GM13977 (cell line): ENCODE measurements at places on chromosomes 13 and 19.

DNA sequence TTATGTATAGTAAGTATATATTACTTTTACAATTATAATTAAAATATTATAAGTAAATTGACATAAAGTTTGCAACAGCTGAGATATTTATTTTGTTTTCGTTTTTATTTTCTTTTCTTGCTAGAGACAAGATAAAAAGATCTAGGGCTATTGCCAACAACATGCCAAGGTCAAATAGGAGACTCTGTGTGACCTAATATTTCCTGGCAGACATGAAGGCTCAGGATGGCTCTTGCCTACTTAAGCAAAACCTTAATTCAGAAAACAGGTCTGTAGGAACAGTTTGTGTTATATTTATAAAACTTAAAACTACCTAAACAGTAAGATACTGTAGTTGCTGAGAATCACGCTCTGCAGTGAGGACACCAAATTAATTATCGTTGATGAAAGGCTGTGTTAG lies 145.2 kb downstream of the RFC3 start:
- no peak for DNase-seq

- DNase-seq, result no peak
Observed at GRCh38 chr19:6692027-6692426, 22.1 kb upstream of the TNFSF14 start.

GRCh38 chr13:29763436-29764180 lies 86.8 kb downstream of the UBL3 start:
- no peak for DNase-seq

DNA sequence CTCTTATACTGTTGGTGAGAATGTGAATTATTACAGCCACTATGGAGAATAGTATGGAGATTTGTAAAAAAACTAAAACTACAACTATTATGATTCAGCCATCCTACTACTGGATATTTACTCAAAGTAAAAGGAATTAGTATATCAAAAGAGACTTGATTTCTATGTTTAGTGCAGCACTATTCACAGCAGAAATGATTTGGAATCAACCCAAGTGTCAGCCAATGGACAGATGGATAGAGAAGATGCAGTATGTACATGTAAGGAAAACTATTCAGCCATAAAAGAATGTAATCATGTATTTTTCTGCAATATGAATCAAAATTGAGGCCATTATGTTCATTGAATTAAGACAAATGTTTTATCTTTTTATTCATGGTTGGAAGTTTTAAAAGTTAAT lies 1705.5 kb downstream of the SLITRK1 start:
- no peak for DNase-seq

GRCh38 chr13:63124863-63125262 lies 1709.2 kb upstream of the PCDH20 start:
- no peak for DNase-seq

DNA sequence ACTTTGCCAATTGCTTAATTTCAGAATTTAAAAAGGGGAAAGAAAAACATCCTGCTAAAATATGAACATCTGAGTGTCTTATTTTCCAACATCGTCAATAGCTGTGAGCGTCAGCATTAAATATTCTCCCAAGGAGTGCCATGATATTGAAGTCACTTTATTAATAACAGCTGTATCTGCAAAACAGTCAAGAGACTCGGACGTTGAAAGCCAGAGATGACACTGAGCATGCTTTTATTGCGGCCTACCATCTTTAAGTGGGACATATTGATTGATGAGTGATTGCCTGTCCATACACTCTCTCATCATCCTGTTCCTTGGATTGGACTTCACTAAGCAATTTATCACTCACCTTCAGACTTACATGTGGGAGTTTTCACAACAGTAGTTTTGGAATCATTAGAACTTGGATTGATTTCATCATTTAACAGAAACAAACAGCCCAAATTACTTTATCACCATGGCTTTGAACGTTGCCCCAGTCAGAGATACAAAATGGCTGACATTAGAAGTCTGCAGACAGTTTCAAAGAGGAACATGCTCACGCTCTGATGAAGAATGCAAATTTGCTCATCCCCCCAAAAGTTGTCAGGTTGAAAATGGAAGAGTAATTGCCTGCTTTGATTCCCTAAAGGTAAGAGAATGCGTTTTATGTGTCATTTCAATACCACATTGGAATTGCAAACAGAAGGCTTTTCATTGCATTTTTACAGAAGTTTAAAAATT lies 53.8 kb downstream of the MBNL2 start:
- DNase-seq, result no peak

- DNase-seq, result peak; percentile 85
Observed at GRCh38 chr19:50639121-50640112, at the start of gene SYT3. TSS of gene SYT3 (minus strand) at chr19:50639881. CDS start at chr19:50637411, 2,470 bp downstream.

DNA sequence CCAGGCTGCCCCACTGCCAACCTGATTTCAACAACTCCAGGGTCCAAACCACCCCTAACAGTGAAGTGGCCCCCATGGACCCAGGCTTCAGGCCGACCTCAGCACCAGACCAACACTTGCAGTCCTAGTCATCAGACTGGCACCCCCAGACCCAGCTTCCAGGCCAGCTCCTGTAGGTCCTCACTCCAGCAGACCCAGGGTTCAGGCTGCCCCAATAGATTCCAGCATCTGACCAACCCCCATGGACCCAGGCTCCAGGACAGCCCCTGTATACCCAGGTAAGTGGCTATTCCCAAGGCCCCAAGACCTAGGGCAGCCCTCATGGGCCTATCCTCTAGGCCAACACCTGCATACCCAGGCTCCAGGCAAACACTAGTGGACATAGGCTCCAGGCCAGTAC lies 193.8 kb upstream of the OBI1 start:
- no peak for DNase-seq

DNA sequence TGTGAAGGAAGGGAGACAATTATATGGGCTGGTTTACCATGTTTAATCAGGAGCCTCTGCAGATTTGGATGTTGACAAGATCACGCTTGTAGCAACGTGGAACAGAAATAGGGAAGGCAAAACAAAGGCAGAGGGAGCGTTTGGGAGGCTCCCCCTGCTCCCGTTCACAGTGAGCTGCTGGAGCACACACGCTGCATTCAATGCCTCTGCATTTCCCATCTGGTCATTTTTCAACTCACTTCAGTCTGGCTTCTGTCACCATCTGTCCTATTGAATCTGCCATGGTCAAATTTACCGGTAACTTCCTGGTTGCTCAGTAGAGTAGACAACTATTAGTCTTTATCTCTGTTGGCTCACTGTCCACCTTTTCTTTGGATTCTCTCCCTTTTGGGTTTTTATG lies 91.0 kb downstream of the NHLRC3 start:
- no peak for DNase-seq

DNA sequence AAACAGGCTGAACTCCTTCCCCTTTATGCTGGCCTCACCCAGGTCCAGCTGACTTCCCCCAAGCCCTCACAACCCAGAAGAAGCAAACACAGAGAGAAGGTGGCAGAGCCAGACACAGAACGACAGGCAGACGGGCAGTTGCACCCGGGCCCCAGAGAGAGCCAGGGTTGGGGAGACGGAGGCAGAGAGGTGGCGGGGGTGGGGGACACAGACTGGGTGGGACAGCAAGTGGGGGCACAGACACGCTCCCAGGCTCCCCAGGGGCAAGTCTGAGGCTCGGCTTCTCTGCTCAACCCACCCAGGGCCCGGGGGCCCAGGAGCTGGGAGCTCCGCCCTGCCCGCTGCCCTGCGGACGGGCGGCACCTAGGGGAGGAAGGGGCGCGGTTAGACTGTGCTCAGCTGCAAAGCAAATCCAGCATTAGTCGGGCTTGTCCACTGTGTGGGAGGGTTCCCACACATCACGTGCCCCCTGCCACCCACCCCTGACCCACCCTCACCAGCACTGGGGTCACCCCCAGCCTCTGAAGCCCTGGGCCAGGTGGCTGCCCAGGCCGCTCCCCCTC lies 31.3 kb upstream of the ASF1B start:
- no peak for DNase-seq

DNA sequence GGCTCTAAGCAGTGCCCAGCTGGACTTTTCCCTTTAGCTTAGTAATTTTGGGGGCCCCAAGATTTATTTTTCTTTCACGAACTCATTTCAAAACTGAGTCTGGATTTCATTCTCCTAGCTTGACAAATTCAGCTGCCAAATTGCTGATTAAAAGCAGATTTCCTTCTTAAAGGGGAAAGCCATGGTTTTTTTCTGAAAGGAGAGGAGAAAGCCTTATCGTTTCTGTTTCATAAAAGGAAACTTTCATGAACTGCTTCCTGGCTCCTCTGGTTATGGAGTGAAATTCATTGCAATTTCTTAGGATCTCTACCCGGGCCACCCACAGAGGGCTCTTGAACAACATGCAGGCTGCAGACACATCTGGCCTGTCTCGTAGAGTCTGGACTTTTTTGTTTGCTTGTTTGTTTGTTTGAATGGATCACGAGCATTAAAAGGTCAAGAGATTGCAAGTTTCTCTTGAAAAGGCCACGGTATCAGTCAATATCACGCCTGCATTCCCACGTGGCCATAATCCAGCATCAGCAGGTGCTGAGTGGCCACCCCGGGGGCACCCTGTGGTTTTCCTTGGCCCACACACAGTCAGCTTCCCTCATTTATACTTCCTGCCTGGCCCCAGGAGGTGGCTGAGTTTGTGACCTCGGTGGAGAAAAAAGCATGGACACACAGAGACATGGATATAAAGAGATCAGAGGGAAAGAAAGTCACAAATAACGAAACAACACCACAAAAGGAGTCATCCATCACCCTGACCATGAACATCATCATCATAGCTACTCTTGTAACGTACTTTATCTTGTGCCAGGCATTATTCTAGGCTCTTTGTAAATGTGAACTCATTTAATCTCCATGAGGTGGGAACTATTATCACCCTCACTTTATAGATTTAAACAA lies 10.5 kb upstream of the KLK4 start:
- no peak for DNase-seq

- no peak for DNase-seq
Observed at GRCh38 chr19:45922281-45922680, 7.7 kb upstream of the NANOS2 start.

- no peak for DNase-seq
Observed at GRCh38 chr13:28031896-28032288, 43.4 kb upstream of the URAD start.

- DNase-seq, result no peak
Observed at GRCh38 chr13:113577881-113578435, 6.6 kb upstream of the TFDP1 start.

DNA sequence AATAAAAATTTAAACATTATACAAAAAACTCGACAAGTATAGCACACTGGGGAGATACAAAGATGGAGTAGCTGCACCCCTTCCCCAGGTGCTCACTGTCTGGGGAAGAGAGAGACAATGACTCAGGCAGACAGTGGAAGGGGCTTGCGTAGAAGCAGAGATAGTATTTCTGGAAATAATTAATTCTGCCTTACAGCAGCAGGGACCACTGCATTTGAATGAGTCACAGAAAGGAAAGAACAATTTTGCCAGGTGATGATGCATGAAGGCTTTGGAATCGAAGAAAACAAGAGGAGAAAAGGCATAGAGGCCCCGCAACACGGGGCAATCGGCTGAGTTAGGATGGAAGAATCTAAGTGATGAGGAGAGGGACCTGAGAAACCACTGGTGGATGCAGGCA lies 447.4 kb downstream of the EFNB2 start:
- DNase-seq, result no peak

GRCh38 chr13:65595916-65596315 lies 1634.2 kb downstream of the PCDH9 start:
- no peak for DNase-seq

DNA sequence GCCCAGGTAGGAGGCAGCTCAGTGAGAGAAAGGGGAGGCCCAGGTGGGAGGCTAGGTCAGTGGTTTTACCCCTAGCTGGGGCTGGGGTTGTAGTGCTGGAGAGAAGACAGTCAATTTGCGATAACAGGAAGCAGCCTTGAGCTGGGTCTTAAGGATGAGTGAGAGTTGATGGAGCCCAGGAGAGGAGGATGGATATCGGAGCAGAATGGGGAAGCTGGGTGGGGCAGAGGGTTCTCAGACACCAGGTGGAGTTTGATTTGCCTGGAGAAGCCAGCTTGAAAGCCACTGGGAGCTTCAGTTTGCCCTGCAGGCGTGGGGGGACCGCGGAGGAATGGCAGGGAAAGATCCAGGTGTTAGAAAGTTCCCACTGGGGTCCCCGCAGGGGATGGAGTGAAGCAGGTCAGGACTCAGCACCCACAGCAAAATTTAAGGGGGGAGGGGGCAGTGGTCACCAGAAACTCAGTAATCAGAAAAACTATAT lies 836 bp upstream of the CDC42EP5 start:
- DNase-seq, result no peak

- no peak for DNase-seq
Observed at GRCh38 chr19:48540110-48540509, 11.9 kb upstream of the SULT2B1 start.

DNA sequence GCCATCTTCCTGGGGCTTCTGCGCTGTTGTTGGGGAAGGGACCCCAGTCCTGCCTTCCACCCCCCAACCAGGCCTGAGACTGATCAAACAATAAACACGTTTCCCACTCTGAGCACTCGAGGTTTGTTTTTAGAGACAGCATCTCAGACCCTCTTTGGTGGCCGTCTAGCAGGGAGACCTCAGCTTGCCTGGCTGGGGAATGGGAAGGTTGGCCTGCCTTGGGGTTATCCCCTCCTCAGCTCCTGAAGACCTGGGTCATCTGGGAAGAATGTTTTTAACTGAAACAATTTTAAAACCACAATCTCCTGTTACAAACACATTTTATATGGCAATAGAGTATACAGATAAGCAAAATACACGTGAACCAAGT lies 2.0 kb downstream of the ZNF581 start:
- DNase-seq, result no peak

DNA sequence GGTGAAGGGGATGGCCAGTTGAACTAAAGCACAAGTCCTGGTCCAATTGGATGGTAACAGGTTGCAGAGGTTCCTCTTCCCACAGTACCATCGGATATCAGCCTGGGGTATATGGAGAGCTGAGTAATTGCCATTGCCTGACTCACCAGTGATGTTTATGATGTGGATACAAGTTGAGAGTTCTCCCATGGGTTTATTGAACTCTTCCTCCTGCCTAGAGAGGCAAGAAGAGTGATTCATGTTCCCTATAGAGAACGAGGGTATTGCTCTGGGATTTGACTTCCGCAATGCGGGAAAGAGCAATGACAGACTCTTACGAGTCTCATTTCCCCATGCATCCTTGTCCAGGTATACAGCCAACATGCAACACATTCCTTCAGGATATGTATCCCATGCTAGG lies 111.3 kb upstream of the PCDH9 start:
- no peak for DNase-seq

DNA sequence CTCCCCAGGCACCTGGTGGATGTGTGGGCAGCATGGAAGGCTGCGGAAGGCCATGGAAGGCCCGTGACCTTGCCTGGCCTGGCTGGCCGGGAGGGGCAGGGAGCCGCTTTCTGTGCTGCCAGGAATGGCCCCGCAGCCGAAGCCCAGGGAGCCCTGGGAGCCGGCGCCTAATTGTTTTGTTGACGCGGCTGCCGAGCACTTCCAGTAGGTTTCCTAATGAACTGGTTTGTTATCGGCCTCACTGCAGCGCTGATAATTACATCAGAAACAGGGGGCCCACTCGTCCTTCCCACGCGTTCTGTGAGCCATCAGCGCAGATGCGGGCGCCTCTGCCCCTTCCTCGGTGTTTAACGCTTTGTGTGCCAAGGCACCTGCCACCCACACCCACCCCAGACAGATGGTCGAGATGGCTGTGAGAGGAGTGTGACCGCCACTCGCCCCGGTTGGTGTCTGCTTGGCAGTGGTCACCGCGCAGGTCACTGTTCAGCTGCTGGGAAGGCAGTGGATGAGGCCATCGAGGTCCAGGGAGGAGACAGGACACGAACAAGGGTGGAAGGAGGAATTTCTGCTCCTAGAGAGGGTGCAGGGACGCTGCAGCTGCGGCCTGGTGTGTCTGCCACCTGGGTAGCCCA lies 124.5 kb downstream of the KDM4B start:
- no peak for DNase-seq
